ENCODE measurements at places on chromosomes 11 and 22.

DNA sequence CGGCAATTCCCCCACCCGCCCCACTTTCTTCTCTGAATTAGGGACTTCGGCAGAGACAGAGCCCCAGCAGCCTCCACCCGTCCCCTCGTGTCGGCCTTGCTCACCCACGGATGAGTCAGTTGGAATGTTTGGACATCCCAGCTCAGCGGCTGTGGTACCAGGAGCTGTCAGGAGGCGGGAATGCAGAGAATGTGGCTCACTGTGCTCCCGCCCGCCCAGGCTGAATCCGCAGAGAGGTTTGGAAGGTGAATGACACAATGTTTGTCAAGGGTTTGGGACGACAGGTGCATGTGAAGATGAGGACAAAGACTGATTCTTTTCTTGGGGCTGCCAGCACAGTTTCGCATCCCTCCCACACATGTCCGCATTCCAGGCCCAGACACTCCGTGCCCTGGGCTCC is 39.6 kb downstream of the LIF start:
- DNase-seq, result peak; percentile 94

DNA sequence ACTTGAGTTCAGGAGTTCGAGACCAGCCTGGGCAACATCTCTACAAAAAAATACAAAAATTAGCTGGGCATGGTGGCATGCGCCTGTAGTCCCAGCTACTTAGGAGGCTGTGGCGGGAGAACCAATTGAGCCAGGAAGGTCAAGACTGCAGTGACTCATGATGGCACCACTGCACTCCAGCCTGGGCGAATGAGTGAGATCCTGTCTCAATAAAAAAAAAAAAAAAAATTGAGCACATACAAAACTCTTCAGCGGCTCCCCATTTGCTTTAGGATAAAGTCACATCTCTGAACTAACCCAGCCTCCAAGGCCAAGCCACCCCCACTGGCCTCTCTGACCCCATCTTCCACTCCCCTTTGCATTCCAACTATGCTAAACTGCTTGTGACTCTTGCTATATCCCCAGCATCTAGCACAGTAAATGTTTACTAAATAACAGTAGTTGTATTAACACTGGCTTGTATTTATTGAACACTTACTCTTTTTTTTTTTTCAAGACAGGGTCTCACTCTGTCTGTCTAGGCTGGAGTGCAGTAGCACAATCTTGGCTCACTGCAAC is 28.9 kb downstream of the CREB3L1 start:
- no peak for DNase-seq

DNA sequence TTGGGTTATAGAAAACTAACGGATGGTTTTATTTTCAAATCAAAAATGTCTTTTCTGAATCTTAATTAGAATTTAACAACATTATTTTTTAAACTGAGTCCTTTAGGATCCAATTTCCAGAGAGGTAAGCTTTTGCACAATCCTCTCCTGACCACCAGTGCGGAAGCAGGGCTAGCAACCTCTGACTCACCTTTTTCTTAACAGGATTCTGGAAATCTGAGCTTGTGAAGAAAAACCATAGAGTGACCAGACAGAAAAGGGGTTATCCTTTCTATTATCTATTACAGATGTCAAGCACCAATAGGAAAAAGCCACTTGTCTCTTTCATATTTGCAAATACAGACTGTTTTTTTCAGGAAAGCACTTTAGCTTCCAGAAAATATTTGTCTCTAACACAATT is 25.3 kb downstream of the ALG9 start:
- peak; percentile 52 for DNase-seq

GRCh38 chr11:131595797-131596196 is 225.4 kb downstream of the NTM start:
- no peak for DNase-seq

DNA sequence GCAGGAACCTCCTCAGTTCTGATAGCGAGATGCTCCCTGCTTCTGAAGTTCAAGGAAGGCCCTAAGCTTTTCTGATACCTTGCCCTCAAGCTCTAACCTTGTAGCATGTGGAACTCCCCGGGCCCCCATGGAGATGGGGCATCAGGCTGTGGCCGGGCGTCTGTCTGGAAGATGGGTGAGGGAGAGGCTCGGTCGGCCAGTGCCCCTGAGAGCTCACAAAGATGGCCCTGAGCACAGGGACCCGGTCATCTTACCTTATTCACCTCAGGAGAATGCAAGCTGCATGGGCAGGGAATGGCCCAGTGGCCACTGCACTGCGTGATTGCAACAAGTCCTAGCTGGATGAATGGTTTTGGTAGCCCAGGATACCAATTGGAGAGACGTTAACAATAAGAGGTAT is 830.3 kb downstream of the TBC1D22A start:
- no peak for DNase-seq

DNA sequence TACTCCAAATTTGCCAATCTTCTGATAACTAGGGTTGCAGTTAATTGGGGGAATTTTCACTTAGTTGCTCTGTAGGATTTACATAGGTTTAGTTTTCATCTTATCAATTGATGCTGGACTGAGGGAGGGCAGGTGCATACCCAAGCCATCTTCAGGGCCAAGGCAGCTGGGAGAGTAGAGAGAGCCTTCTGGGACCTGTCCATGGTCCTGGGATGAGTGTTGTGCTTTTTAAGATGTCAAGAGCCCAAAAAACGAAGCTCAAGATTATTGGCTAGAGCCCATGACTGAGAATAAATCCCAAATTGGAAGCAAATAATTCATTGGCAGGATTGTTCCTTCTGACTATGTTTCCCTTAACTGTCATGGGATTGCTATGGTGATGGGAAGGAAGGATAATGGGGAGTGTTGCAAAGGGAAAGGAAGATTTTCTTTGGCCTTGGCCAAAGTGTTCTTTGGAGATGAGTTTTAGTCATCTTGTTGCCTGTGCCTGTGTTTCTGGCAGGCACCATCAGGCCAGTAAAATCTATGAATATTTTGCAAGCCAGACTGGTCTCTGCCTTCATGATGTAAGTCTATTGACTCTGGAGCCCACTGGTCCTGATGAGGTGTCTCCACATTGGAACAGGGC is 4.5 kb downstream of the SLC22A6 start:
- DNase-seq, result peak; percentile 15

All from adipocyte (in vitro differentiated cells).